A549 treated with ZK216348 at 1 μM for 4 hours (cell line): ENCODE measurements at places on chromosomes 16 and 17. TPM values are rescaled to one million over a fixed set of nuclear protein-coding genes. Genes with fewer than 3 reads are reported as not detected.

The EXOC3L1 gene
- 0.07 to 0.27 TPM (median 0.27 TPM) in 3 of 5 replicates, not detected in the others for total RNA-seq

The CCL4L2 gene
- not detected in 5 replicates for total RNA-seq

The CNTNAP4 gene
- not detected in 5 replicates for total RNA-seq

The MARF1 gene
- total RNA-seq: 9.0 to 12.2 TPM (median 11.4 TPM) in 5 replicates

The ERBB2 gene
- 21.6 to 41.0 TPM (median 33.9 TPM) in 5 replicates for total RNA-seq

The RUNDC3A gene
- total RNA-seq: 0.74 to 1.3 TPM (median 0.90 TPM) in 5 replicates

The SLC13A2 gene
- 0.08 to 0.20 TPM (median 0.16 TPM) in 5 replicates for total RNA-seq

The SLC12A3 gene
- not detected in 5 replicates for total RNA-seq

The SULT1A3 gene
- 4.1 to 12.4 TPM (median 7.9 TPM) in 5 replicates for total RNA-seq

The CD300LB gene
- total RNA-seq: 0.11 TPM in 1 of 5 replicates, not detected in the others

The TMC8 gene
- 0.18 to 1.2 TPM (median 0.26 TPM) in 5 replicates for total RNA-seq

The CDH13 gene
- total RNA-seq: not detected in 5 replicates

The ANKRD13B gene
- total RNA-seq: 16.7 to 31.0 TPM (median 28.8 TPM) in 5 replicates
